ENCODE measurements at places on chromosomes 3 and 15. TPM values are rescaled to one million over a fixed set of nuclear protein-coding genes. Genes with fewer than 3 reads are reported as not detected.

DNA sequence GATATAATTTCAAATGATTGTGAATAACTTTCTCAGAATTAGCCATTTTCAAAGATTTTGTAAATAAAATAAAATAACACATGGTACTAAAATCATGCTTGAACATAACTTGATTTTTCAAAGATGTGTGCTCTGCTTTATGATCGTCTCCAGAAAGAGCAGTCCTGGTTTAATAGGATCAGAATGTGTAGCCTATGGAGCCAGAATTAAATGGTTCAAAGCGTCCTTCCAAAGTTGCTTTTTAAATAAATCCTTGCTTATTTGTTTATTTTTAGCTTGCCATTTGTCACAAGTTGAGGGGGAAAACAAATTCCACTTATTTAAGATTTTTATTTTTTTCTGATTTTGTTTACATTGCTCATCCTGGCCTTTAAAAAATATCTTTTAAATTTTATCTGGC is 123.7 kb upstream of the SPRED1 start:
- DNase-seq, result no peak

DNA sequence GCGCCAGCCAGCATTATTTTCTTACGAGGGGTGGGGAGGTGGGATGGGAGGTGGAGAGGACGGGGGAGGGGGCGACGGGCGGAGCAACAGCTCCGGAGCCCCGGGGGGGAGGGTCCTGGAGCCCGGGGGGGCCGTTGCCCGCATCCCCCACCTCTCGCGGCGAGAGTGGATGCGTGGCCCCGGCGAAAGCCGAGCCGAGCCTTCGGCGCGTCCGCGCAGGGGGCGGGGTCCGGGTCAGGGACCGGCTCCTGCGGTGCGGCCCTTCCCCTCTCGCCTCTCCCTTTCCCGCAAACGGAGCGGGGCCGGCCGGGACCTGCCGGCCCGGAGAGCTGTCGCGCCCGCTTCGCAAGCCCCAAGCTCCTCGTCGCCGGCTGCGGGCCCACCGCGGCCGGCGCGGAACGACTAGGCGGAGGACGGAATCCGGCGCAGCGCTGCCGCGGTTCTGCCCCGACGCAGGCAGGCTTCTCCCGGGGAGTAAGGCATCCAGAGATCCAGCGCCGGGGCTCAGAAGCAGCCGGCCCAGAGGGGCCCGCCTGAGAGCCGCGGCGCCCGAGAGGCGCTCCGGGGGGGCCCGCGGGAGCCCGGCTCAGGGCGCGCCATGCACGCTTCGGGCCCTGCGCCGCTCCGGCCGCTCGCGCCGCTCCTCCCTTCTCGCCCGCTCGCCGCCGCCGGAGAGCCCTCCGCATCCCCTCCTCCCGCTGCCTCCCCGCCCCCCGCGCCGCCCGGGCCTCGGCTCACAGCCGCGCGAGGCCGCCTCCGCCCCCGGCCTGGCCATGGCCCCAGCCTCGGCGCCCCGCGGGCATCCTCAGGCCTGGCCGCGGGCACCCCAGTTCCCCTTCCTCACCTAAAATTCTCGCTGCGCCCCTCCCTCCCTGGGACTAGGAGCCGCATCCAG is 459 bp upstream of the ADCY5 start:
- no peak for DNase-seq

- no peak for DNase-seq
Measured at GRCh38 chr15:64187396-64188191, 24.8 kb upstream of the PPIB start.

- DNase-seq, result no peak
Measured at GRCh38 chr15:32794973-32795372, 77.2 kb downstream of the GREM1 start.

DNA sequence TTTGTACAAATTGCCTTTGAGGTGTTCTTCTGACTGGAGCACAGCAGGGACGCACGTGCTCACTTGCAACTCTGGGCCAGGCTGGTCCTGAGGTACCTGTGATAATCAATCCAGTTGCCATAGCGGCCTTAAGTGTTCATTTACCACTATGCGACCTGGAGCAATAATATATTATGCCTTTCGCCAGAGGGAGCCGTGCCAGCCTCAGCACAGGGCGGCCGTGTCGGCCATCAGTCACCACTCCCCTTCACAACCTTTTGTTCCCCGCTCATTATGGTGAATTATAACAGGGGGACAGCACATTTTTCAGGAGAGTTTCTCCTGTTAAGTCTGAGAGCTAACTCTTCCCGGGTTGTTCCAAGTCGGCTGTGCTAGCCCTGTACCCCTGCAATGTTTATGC is 289.7 kb downstream of the RORA start:
- DNase-seq, result no peak

The PEX11A gene
- polyA plus RNA-seq, result not detected

Measured in K562 (cell line).